ENCODE measurements at places on chromosomes 6 and 20.

DNA sequence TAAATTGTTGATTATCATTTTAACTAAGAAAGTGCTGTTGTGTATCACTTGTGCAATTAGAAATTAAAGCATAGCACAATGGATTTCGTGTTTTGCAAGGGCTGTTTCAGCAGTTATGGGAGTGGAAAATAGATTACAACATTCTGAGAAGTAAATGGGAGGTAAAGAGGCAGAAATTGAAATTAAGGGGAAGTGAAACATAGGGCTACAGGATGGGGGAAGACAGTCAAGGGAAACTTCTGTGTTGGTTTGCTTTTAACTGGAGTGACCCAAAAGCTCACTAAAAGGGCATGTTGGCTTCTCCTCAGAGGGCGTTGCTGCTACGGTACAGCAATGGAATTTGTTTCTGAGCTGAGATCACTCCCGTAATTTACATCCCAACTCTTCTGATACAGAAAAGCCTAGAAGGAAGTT lies 147.5 kb downstream of the BCAS1 start:
- no peak for DNase-seq
- H3K36me3 ChIP-seq = no peaks in the 10 kb centered on the region
- H3K4me3 ChIP-seq = no peak overlapping the region
- no peaks in the 10 kb centered on the region for H3K4me1 ChIP-seq
- no peak overlapping the region for H3K27ac ChIP-seq
- H3K27me3 ChIP-seq = no peaks in the 10 kb centered on the region

DNA sequence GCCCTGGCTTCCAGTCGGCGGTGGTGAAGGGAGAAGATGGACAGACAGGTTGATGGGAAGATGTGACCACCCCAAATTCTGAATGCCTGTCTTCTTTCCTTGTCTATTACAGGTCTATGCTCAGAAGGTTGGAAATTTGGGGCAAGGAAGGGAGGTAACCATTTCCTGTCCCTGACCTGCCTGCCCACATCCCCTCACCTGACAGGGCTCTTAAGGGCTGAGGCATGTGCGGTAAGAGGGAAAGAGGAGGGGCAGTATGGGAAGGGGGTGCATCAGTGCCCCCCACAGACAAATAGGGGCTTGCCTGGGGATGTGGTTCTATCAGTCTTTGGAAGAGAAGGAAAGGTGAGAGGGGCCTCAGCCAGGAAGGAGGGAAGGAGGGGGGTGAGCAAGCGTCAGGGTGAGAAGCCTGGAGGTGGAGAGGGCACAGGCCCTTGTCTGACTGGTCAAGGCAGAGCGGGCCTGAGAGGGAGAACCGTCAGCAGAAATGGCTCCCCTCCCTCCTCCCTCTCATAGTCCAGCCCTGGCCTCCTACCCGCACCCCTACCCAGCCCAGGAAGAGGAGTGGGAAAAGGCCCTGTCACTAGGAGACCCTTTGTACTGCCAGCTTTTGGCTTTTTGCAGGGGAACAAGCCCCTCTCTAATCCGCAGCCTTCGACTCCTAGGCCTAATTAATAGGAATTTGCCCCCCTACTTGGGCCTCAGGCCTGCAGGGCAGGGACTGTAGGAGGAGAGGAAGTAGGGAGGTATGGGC lies 104.4 kb upstream of the FOXP4 start:
- no peaks in the 10 kb centered on the region for H3K36me3 ChIP-seq
- H3K4me1 ChIP-seq = no peaks in the 10 kb centered on the region
- H3K27ac ChIP-seq = no peak overlapping the region

- no peaks in the 10 kb centered on the region for H3K27me3 ChIP-seq
- no peaks in the 10 kb centered on the region for H3K36me3 ChIP-seq
- H3K27ac ChIP-seq = no peak overlapping the region
- DNase-seq = no peak
- H3K4me1 ChIP-seq = no peaks in the 10 kb centered on the region
- H3K4me3 ChIP-seq = no peak overlapping the region
Measured at GRCh38 chr6:29336269-29336668, 32.4 kb downstream of the OR5V1 start.

DNA sequence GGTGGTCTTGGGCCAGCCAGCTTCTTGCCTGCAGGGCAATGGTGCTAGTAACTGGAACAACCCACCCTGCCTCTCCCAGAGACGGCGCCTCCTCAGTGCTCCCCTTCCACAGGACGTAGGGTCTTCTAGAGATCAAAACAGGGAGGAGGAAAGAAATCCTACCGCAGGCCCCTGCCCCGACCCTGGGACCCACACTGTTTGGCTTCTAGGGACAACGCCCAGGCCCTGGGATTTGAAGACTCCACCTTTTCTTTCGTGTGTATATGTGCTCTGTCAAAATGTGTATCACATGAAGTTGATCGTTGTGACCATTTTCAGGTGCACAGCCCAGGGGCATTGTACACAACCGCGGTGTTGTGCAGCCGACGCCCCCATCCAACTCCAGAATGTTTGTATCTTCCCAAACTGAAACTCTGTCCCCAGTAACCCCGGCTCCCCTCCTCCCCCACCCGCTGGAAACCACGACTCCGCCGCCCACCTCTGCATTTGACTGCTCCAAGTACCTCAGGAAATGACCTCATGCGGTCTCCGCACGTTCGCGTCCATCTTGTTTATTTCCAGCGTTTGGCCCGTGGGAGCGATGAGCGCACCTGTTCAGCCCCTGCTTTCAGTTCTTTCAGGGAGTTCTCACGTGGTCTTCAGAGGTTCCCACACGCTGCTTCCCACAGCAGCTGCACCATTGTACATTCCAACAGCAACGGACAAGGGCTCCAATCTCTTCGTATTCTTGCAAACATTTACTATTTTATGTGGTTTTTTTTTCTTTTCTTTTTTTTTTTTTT lies 3.4 kb upstream of the BHLHE23 start:
- H3K4me3 ChIP-seq = no peak overlapping the region
- no peaks in the 10 kb centered on the region for H3K27me3 ChIP-seq
- H3K4me1 ChIP-seq = no peaks in the 10 kb centered on the region

GRCh38 chr6:127176146-127176545 lies 57.7 kb downstream of the RSPO3 start:
- H3K4me1 ChIP-seq = no peaks in the 10 kb centered on the region
- H3K27me3 ChIP-seq = no peaks in the 10 kb centered on the region
- no peak overlapping the region for H3K27ac ChIP-seq
- H3K36me3 ChIP-seq = no peaks in the 10 kb centered on the region

- no peak for DNase-seq
- H3K4me1 ChIP-seq = peaks cover 4% of the 10 kb centered on the region
- no peak overlapping the region for H3K4me3 ChIP-seq
- H3K27me3 ChIP-seq = no peaks in the 10 kb centered on the region
Measured at GRCh38 chr6:11260249-11261038, 28.0 kb upstream of the NEDD9 start.

GRCh38 chr20:60718743-60719480 lies 533.1 kb upstream of the CDH4 start:
- H3K27me3 ChIP-seq = no peaks in the 10 kb centered on the region
- DNase-seq = no peak
- H3K4me1 ChIP-seq = no peaks in the 10 kb centered on the region
- no peaks in the 10 kb centered on the region for H3K36me3 ChIP-seq
- H3K27ac ChIP-seq = no peak overlapping the region

GRCh38 chr6:37282371-37282770 lies 24.4 kb upstream of the TMEM217 start:
- no peak overlapping the region for H3K4me3 ChIP-seq
- DNase-seq = no peak
- peaks cover 2% of the 10 kb centered on the region for H3K36me3 ChIP-seq
- peak overlapping the region; percentile 76 for H3K27ac ChIP-seq

DNA sequence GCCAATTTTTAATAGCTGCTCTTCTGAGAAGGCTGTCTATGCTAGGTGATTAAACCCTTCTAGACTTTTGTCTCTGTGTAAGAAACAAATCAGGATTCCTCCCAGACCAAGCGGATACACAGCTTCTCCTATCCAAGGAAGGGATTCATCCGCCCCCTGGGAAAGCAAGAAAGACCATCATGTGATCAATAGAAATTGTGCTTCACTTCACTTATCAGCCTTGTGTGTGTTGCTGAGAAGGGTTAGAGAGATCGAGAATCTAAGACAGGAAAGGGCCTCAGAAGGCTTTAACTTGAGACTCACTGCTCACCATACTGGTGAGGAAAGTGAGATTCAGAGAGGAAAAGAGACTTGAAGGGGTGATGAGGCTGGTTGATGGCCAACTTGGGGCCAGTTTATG lies 1.5 kb downstream of the ABCC10 start:
- H3K4me1 ChIP-seq = no peaks in the 10 kb centered on the region
- peak; percentile 3 for DNase-seq
- H3K27me3 ChIP-seq = no peaks in the 10 kb centered on the region
- H3K27ac ChIP-seq = no peak overlapping the region
- no peaks in the 10 kb centered on the region for H3K36me3 ChIP-seq
- H3K4me3 ChIP-seq = peak overlapping the region; percentile 61

DNA sequence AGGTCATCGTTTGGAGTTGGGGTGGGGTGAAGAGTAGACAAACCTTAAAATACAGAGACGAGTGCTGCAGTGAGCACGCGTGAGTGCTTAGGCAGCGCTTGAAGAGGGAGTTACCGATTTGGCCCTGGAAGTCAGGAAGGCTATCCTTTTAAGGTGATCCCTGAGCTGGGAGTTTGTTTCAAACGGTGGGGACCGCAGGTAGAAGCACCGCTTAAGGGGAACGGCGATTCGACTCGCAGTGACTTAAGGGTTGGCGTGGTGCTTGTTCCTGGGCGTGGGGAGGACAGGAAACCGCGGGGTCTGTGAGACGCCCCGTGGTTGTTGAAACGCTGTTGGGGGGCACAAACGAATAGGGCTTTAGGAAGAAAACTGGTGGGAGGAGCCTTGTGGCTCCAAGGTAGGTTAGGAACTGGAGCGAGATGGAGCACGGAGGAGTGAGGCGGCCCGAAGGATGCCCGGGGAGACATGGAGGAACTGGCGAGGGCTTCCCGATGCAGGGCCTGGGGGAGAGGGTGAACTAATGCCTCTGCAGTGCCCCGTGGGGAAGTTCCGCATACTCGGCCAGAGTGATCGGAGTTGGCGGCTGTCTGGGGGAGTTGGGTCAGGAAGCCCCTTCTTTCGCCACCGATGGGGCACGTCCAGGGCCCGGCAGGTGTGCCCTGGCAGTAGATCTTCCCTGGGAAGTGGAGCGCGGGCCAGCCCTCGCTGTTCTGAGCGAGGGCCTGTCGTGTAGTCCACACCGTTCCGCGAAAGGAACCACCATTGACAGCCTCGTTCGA lies 1.3 kb upstream of the CDYL start:
- H3K27ac ChIP-seq = no peak overlapping the region
- peak overlapping the region; percentile 6 for H3K4me3 ChIP-seq
- no peaks in the 10 kb centered on the region for H3K27me3 ChIP-seq
- DNase-seq = peak; percentile 69

GRCh38 chr6:156701966-156702365 lies 75.2 kb upstream of the ARID1B start:
- H3K4me3 ChIP-seq = no peak overlapping the region
- no peak for DNase-seq
- peaks cover 1% of the 10 kb centered on the region for H3K4me1 ChIP-seq
- no peak overlapping the region for H3K27ac ChIP-seq
- H3K27me3 ChIP-seq = no peaks in the 10 kb centered on the region
- H3K36me3 ChIP-seq = no peaks in the 10 kb centered on the region

DNA sequence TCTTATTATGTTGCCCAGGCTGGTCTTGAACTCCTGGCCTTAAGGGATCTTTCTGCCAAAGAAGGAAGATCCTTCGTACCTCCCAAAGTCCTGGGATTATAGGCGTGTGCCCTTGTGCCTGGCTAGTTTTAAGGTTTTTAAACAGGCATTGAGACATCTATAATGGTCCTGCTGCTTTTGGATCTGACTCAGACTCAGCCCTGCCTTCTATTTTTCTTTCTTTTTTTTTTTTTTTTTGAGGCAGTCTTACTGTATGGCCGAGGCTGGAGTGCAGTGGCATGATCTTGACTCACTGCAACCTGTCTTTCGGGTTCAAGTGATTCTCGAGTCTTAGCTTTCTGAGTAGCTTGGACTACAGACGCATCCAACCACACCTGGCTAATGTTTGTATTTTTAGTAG lies 73.7 kb downstream of the PHF20 start:
- no peak for DNase-seq
- no peaks in the 10 kb centered on the region for H3K36me3 ChIP-seq
- no peak overlapping the region for H3K4me3 ChIP-seq

- H3K36me3 ChIP-seq = no peaks in the 10 kb centered on the region
- no peak overlapping the region for H3K27ac ChIP-seq
- H3K4me1 ChIP-seq = no peaks in the 10 kb centered on the region
Measured at GRCh38 chr6:42514745-42515144, 49.1 kb upstream of the UBR2 start.

- H3K4me3 ChIP-seq = no peak overlapping the region
- H3K36me3 ChIP-seq = no peaks in the 10 kb centered on the region
- H3K27me3 ChIP-seq = no peaks in the 10 kb centered on the region
- H3K27ac ChIP-seq = no peak overlapping the region
- DNase-seq = no peak
Measured at GRCh38 chr20:10429443-10429981, 4.5 kb downstream of the MKKS start.

DNA sequence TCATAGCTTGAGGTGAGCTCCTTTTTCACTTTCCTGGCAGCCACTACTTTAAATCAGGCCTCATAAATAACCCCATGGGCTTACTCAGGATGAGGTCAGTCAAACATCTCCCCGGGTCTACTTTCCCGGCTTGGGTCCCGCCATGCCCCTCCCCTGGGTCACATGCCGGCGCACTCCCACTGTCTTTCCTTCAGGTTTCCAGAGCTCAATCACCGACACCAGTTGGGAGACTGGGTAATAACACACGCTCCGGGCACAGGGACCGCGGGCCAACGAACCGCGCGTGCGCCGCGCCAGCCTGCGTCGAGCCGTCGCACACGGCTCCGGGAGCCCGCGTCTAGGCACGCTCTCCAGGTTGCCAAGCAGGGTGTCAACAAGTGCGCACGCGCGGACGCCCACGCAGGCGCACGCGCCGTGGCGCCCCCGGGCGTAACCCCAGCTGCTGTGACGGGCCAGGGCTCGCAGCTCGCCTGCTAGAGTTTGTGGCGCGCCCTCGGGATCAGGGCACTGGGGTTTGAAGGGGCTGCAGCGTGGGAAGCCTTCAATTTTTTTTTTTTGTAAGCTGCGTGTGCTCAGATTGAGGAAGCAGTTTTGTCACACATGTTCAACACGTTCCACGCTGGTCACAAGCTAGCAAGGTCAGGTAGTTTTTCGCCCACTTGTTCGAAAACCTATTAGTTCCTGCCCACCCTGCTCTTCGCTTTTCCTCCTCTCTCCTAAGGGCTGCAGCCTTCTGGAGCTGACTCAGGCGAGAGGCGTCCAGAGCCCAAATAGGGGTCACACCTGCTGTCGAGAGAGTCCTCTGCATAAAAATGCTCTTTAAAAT lies 31.8 kb downstream of the TFAP2B start:
- H3K36me3 ChIP-seq = no peaks in the 10 kb centered on the region
- no peaks in the 10 kb centered on the region for H3K27me3 ChIP-seq
- DNase-seq = no peak
- H3K4me3 ChIP-seq = no peak overlapping the region
- H3K27ac ChIP-seq = no peak overlapping the region
